ENCODE measurements at places on chromosomes 13 and 19.

DNA sequence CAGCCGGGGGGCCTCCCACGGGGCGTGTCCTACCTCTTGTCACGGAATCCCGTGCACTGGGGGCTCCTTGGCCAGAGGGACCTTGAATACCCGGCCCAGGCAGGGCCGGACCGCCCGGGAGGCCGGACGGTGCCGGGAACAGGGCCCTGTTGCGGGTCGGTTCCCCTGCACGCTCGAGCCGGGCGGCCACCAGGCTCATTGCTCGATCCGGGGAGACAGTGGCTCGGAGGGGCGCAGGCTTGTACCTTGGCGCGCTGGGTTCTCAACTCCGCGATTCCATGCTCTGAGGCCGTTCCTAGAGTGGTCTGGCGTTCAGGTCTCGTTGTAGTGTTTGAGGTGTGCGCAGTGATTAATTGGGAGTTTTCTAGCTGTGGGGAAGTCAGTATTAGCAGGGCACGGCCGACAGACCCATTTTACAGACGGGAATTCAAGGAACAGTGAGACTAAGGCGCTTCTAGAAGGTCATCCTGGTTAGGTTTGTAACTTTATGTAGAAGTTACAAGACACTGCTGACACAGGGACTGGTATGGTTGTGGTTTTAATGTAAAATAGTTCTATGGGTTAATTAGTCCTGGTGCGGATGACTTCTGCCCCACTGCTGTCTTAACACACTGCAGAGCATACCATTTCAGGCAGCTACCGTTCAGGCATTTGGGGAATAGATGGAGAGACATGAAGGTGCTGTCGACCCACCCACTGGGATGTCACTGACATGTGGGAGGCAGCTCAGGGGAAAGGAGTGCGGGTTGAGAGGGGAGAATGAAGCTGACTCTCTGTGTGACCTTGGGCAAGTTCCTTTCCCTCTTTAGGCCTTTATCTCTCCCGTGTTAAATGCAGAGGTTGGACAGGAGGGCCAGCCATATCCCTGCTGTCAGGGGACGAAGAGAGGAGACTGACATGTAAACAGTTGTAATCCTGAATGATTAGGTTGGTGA lies 592 bp downstream of the CLPTM1 start:
- no peak for DNase-seq

DNA sequence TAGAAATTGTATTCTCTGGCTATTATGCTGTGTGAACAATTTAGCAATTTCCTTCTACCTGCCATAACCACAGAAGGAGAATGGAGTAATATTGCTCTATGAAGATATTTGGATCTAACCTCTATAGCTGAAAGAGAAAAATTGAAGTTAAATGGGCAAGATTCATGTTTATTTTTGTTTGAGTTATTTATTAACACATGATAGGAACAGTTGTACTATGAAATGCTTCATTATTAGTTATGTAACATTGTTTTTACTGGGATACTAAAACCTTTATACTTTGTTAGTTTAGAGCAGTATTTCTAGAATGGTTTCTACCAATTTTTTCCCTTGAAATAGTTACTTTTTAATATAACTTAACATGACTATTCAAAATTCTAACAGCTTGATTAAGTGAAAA lies 27.3 kb upstream of the VWA8 start:
- DNase-seq = no peak

DNA sequence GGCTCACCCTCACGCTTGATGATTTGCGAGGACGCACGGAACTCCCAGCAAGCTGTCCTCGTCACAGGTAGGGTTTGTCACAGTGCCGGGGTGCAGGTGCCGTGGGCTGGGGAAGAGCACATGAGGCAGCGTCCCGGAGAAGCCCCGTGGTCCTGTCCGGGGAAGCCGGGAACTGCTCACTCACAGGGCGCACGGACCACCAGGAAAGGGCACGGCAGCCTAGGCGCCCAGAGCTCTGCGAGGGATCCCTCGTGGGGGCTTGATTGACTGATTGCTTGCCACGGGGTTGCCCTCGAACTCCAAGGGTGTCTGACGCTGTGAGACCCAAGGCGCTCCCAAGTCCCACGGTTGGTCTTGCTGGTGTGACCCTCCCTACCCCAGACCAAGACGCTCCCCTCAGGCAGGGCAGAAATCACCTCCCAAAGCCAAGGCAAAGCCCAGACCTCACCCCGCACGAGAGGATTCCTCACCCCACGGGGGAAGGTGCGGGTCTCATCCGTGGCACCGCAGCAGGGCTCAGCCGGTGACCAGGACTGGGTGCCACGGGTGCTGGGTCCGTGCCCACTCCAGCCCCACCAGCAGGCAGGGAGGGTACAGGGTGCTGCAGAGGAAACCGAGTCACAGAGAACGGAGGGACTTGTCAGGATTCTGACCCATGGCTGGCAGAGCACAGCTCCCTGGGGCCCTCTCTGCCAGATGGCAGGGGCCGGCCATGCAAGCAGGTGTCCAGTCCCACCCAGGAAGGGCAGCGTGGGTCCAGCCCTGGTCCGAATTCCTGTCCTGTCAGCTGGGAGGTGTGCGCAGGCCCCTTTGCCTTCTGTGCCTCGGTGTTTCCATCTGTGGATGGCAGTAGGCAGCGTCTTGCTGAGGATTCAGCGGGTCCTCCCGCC lies 7.7 kb downstream of the C2CD4C start:
- DNase-seq = no peak

DNA sequence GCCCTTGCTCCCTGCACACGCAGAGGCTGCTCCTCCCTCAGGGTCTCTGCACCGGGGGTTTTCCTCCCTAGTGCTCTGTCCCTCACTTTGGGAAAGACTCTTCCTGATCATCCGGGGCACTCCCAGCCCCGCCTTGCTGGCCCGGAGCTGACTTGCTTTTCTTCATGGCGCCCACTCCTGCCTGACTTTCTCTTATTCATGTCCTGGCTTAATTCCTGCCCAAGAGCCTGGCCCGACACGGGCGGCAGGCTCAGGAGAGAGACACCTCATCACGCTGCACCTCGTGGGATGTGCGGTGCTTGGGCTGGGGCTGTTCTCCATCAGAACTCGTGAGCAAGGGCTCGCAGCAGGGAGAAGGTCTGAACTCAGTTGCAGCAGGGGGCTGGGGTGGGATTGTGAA lies 11.8 kb upstream of the PLA2G4C start:
- DNase-seq = no peak

GRCh38 chr19:51551673-51552432 lies 19.2 kb upstream of the ZNF175 start:
- no peak for DNase-seq

GRCh38 chr13:48437371-48437770 lies 24.5 kb upstream of the LPAR6 start:
- no peak for DNase-seq

DNA sequence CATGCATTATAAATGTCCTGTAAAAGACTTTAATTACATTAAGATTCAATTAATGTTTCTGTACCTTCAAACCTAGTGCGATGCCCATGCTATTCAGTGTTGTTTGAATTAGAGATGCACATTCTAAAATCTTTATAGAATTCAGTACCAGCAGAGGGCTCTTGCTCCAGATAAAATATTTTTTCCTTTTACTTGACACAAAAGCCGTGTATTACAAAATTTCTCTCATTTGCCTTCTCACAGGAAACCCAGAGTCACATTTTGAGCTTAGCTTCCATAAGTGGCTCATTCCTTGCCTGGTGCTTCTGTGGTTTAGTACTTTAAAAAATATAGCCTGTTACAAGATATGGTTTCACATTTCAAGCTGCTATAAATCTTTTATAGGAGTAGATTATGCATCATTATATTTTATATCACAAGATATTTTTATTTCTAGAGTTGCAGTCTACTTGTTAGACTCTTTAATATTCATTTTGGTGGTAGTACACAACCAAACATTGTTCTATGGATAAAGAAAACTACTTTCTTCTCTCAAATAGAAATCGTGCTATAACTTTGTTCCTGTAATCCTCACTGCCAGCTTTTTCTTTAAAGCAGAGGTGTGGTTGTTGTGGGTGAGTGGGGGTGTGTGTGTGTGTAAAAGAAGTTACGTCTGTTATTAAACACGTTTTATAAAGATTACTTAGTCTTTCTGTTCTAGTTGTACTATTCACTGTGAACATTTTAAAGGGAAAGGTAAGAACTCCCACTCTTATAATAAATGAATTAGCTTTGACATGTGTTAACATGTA lies 101.4 kb downstream of the RNF17 start:
- peak; percentile 18 for DNase-seq

DNA sequence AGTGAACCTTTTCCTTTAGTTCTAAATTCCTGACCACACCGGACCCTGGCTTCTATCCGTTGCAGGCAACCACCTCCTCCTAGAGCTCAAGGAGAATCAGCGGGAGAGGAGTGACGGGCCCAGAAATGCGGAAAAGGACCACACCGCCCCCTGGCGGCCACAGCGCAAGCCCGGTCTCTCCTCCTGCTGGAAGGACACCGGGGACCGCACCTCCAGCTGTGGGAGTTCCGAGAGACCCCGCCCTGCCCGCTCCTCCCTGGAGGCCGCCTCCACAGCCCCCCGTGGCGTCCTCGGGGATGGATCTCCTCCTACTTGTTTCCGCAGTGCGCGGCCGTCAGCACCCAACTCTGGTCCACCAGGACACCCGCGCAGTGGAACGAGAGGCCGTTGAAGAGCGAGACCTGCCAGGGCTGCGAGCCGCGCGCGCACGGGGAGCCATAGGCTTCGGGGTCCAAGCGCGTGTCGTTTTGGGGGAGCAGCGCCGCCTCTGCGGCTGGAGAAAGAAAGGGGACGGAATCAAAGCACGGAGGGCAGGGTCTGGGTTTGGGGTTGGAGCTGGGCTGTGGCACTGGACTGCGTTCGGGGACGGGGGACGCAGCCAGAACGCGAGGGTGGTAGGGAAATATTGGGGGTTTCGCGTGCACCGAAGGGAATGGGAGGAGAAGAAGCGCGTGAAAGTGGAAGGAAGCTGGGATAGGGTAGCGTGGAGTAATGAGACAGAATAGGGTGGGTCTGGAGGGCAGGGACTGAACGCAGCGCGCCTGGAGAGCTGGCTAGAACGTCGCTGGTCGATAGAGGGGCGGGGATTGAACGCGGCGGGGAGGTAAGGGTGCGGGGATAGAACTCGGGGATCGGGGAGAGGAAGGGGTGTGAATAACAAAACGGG lies 2.5 kb downstream of the KLK10 start:
- peak; percentile 20 for DNase-seq

DNA sequence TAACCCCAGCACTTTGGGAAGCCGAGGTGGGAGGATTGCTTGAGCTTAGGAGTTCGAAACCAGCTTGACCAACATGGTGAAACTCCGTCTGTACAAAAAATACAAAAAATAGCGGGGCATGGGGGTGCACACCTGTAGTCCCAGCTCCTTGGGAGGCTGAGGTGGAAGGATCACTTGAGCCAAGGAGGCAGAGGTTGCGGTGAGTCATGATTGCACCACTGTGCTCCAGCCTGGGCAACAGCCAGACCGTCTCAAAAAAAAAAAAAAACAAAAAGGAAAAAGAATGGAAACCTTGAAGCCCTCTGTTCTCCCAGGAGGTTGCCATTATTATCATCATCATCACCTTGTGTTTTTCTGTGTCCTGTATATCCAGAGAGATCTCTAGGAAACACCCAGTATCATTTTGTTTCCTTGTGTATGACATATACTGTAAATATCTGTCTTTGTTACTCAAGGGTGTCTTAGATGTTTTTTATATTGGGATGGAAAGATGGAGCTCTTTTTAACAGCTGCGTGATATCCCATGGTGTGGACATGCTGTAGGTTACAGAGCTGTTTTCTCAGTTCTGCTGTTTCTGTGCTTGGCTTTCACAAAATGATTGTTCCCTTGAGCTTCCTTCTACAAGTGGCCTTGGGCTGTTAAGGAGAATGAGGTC lies 11.8 kb downstream of the CHAF1A start:
- DNase-seq = no peak

DNA sequence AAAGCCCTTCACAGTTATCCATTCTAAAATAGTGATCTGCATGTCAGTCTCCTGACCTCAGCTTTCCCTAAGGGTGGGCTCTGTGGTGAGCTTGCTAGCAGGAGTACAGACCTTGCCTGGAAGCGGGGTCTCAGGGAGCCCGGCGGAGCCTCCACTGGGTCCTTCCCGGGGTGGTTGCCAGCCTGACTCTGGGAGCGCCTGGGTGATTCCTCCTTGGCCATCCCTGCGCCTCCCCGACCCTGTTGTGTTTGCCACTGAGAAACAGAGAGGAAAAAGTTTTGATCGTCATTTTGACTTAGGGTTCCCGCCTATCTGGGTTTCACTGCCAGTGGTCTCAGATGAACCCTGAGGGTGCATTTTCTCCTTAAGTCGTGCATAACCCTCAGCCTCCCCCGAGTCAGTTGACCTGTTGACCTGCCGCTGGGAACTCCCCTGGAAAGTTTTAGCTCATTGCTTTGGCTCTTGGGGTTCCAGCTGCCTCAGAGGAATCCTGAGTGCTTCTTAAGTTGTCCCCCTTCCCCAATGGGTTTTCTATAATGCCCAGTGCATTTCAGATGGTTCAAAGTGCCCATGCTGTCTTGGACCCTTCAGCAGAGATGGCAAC lies 117.8 kb downstream of the RAB20 start:
- DNase-seq = no peak

- DNase-seq = no peak
Observed at GRCh38 chr13:26727122-26727521, 33.5 kb downstream of the GPR12 start.

DNA sequence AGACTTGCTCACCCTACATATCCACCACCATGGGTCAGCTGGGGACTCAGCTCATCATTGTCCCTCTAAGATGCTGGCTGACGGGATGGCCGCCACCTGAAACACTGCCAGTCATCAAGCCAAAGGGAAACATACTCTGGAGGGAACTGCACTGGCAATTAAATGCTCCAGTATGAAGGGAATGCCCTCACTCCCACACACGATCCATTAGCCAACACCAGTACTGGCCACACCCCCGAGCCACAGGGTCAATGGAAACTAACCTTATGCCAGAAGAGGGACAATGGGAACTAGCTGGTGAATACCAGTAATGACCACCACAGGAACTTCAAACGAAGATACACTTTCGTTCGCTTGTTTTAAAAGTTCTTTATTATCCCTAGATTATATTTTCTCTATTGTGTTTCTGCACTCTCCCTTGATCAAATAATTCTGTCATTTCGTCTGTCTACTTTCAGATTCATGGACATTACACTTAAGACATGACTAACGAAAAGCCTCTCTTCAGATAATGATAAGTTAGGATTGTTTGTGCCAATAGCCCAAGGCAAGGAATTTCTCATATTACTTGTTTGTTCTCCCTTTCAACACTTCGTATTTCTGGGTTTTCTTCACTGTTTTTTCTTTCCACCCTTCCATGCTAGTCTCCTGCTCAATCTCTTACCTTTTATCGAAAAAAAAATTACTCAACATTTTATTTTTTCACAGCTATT lies 1.7 kb upstream of the ZNF507 start:
- DNase-seq = no peak

GRCh38 chr13:42108217-42108616 lies 59.8 kb downstream of the DGKH start:
- no peak for DNase-seq
